ENCODE measurements at places on chromosomes 13 and 19.
A peak's percentile ranks its signal among the peaks of the same experiment; 100 is the strongest.

DNA sequence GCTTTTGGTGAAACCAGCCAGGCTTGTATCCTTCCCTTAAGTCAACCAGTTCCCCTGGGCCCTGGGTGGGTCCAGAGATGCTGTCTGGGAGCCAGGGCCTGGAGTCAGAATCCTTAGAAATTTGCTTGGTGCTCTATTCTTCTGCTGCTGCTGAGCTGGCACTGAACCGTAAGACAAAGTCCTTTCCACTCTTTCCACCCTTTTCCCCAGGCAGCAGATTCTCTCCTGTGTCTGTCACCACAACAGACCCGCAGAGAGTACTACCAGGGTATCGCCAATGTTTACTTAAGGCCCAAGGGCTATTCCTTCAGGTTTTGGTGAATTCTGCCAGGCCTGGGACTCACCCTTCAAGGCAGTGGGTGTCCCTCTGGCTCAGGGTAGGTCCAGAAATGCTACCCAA, 12.2 kb downstream of the IFT88 start:
- DNase-seq: no peak

DNA sequence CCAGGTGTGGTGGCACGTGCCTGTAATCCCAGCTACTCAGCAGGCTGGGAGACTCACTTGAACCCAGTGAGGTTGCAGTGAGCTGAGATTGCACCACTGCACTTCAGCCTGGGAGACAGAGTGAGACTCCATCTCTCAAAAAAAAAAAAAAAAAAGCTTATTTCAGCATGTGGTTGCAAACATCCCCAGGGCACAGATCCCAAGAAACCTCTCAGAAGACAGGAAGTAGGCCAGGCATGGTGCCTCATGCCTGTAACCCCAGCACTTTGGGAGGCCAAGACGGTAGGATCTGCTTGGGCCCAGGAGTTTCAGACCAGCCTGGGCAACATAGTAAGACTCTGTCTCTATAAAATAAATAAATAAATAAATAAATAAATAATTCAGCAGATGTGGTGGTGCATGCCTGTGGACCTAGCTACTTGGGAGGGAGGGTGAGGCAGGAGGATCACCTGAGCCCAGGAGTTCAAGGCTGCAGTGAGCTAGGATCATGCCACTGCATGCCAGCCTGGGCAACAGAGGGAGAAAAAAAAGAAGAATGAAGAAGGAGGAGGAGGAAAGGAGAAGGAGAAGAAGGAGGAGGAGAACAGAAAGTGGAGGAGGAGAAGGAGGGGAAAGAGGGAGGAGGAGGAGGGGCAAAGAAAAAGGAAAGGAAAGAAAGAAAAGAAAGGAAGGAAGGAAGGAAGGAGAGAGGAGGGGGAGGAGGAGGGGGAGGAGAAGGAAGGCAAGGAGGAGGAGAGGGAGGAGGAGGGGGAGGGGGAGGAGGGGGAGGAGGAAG, 4.3 kb upstream of the LRRC8E start:
- no peak for DNase-seq

DNA sequence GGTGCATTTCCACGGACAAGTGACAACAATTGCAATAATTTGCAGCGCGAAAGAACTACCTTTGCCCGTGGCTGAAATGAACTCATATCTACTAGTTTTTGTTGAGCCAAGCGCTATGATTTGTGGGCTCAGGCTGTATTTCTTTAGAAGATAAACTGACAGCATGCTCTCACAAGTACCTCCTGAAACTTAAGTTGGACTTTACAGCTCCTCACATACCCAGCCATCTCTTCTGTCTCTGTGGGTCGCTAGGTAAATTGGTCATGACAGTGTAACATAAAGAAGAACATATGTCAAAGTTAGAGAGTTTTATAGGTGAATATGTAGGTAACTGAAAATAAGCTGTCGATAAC, 839 bp downstream of the COG6 start:
- DNase-seq: no peak

GRCh38 chr19:47848823-47849473, 10.1 kb upstream of the TPRX2 start:
- no peak for DNase-seq

GRCh38 chr19:12733369-12734214, 892 bp downstream of the TRIR start:
- no peak for DNase-seq

- no peak for DNase-seq
These were observed 14.5 kb upstream of the TIMM50 start for GRCh38 chr19:39465956-39466747.

GRCh38 chr19:51524666-51525264, 6.7 kb downstream of the SIGLEC6 start:
- no peak for DNase-seq

GRCh38 chr13:50130123-50130946, 115.1 kb downstream of the KCNRG start:
- no peak for DNase-seq

GRCh38 chr19:33234092-33234491, 8.4 kb upstream of the SLC7A10 start:
- DNase-seq: no peak

GRCh38 chr13:44012910-44013757, 133.4 kb downstream of the LACC1 start:
- DNase-seq: no peak

GRCh38 chr13:94309997-94310855, 169.3 kb downstream of the DCT start:
- DNase-seq: no peak

- DNase-seq: peak; percentile 81
These were observed 26.4 kb upstream of the TPT1 start for GRCh38 chr13:45367358-45367757.

DNA sequence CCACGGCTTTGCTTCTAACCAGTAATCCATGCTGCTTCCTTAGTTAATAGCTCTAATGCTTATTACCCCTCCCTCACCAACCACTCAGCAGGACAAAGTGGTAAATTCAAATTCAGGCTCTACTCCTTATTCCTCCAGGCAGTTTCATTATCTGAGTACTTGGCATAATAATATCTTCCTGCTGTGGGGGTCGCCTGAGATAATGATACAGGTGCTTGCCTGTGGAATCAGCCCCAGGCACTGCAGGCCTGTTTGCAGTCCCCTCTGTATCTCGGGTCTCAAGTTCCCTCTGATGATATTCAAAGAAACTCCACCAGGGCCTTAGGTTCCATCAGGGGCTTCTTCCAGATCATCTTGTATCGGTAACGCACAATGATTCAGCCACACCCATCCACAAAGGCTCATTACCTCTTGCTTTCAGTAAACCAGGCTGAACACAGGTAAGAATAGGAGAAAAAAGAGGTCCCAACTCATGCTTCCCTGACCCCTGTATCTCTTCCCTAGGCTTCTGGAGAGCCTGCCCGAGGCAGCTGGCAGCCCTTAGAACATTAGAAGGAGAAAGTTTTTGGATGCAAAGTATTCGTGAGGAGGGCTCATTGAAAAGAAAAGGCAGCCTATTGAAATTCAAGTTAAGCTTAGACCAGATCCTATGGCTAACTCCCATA, 14.3 kb upstream of the FOXO1 start:
- no peak for DNase-seq

DNA sequence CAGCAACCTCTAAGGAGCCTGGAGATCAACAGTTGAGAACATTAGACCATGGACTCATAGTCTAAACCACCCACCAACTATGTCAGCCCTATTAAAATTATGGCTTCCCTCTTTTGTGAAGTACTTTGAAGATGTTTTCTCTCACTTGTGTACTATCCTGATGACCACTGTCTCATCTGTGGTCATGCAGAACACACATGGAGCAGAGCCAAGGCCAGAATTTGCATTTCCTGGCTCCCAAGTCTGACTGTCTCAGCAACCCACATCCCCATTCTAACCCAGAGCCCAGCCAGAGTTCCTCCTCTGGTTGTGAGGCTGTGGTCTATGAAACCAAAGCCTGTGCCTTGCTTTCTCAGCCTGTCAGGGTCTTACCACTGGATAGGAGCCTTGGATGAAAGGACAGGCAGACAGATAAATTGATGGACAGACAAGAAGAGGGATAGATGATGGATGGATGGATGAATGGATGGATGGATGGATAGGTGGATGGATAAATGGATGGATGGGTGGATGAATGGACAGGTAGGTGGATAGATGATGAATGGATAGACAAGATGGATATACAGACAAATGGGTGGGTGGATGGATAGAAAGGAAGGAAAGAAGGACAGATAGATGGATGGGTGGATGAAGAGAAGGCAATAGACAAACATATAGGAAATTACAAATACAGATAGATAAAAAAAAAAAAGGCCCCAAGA, 35.4 kb downstream of the ZNF557 start:
- DNase-seq: no peak

- no peak for DNase-seq
These were observed 38.5 kb downstream of the DPF1 start for GRCh38 chr19:38185562-38185961.

- no peak for DNase-seq
These were observed 53.3 kb downstream of the OXGR1 start for GRCh38 chr13:96940961-96941360.

DNA sequence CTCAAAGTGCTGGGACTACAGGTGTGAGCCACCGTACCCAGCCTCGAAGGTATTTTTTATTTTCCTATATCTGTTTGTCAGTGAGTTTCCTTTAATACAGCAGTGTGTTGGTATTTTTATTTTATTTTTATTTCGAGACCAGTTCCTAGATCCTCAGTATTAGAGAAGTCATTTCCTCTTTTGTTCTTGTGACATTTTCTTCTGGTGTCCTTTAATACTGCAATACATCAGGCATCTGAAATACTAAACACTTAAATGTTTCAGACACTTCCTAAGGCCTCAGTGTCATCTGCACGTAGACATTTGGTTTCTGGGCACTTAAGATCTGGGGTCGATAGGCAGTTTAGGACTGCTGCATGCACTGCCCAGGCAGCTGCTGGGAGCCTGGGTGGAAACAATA, 22.5 kb downstream of the GATAD2A start:
- DNase-seq: no peak

- DNase-seq: no peak
These were observed 8.3 kb downstream of the ATP8A2 start for GRCh38 chr13:25380082-25380481.

GRCh38 chr13:100235311-100235901, 146.5 kb downstream of the PCCA start:
- DNase-seq: no peak

DNA sequence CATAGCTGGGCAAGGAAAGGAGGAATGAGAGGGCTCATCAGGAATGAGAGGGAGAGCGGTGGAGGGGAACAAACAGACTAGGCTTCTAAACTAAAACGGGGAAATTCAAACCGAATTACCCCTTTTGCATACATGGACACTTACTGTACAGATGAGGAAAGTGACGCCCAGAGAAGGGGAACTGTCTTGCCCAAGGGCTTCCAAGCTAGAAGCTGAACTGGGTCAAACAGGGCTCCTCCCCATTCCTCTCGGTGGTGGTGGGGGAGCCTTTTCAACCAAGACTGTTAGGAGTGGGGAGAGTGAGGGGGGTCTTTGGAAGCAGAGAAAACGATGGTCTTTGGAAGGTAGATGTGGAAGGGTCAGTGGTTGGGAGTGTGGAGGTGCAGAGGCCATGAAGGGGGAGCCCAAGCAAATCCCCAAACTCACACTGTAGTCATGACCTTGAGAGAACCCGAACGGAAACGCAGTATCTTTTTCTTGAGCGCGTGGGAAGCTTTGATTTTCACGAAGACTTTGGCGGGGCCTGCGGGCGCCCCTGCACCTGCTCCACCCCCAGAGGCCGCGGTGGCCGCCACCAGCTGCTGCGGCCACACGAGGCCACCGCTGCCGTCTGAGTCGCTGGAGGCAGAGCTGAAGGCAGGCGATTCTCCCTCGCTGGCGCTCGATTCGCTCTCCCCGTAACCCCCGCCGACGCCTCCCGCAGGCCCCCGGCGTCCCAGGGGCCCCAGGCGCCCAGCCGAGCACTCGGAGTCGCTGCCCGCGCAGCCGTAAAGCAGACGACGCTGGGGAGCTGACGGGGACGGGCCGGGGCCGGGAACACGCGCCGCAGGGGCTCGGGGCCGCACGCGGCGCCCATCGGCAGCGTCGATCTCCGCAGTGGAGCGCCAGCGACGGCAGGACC, 12.3 kb upstream of the GNG8 start:
- no peak for DNase-seq

DNA sequence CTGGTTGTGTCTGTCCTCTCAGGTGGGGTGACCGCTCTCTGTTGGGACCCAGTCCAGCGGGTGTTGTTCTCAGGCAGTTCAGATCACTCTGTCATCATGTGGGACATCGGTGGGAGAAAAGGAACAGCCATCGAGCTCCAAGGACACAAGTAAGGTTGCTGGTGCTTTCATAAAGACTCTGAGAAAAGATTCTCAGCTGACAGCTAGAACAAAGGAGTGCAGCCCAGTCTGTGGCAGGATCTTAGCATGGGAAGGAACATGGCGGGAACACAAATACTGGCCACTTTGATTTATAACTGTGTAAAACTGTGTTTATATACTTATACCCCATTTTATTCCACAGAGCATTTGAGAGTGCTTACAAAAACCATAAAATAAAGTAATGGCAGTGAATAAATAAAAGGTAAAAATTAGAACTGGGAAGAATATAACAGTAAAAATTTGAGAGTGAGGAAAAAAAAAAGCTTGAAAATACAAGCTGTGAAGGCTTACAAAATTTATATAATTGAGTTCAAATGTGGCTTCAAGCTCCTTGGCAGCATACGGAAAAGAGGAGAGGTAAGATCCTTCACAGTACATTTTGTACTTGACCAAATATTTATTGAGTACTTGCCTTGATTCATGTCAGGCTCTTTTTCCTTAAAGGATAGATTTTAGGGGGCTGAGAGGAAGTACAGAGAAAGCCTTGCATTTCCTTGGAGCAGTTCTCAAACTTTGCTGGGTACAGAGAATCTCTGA, 64.8 kb downstream of the DHRS12 start:
- no peak for DNase-seq

DNA sequence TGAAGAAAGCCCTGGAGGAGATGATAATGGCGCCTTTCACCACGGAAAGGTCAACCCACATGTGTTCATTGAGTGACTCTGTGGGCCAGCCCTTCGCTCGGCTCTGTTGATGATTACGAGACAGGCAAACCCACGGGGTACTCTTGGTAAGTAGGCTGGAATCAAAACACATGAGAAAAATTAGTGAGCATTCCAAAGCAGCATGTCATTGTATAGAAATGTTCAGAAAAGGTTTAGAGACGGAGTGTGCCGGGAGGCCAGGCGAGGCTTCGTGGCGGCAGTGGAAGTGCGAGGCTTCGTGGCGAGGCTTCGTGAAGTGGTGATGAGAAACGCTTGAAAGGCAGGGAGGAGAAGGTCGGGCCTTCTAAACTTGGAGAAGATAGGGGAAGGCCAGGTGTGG, 144.3 kb downstream of the ZNF536 start:
- no peak for DNase-seq

Measured in activated CD8-positive, alpha-beta memory T cell treated with anti-CD3 and anti-CD28 coated beads for 4 hours (primary cell).